ACHN (cell line): ENCODE measurements at places on chromosomes 6 and 20.

- DNase-seq, result no peak
Observed at GRCh38 chr6:170268216-170269129, 22.4 kb downstream of the DLL1 start.

- DNase-seq, result no peak
Observed at GRCh38 chr6:157644043-157644810, 178.8 kb upstream of the SNX9 start.

- no peak for DNase-seq
Observed at GRCh38 chr6:19734061-19734460, 103.1 kb upstream of the ID4 start.

DNA sequence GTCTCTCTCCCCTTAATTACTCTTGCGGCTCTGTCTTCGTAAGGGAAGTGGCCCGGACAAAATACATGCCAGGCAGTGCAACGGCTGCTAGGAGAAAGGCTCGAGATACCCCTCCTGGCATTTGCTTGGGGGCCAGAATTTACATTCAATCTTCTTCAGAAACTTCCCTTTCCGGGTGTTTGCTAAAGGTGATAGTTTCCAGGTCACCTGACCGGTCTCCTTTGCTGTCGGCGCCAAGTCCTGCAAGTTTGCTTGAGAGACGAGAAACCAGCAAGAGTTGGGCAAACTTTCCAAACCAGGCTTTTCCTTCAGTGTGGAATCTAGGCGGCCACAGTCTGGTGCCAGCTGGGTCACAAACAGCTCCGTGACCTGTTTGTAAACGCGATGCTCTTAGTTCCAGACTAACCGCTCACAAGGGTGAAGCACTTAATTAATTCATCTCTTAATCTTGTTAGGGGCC is 563 bp upstream of the SRSF3 start:
- DNase-seq, result no peak

GRCh38 chr6:84618046-84618752 is 146.2 kb downstream of the TBX18 start:
- no peak for DNase-seq

- no peak for DNase-seq
Observed at GRCh38 chr20:63850689-63851547, 10.4 kb upstream of the ABHD16B start.

- DNase-seq, result no peak
Observed at GRCh38 chr6:117265410-117266256, at the start of gene VGLL2. TSS of gene VGLL2 (plus strand) at chr6:117265558. CDS start at chr6:117265764, 206 bp downstream.

- DNase-seq, result no peak
Observed at GRCh38 chr6:70834520-70834919, 122.3 kb downstream of the B3GAT2 start.

DNA sequence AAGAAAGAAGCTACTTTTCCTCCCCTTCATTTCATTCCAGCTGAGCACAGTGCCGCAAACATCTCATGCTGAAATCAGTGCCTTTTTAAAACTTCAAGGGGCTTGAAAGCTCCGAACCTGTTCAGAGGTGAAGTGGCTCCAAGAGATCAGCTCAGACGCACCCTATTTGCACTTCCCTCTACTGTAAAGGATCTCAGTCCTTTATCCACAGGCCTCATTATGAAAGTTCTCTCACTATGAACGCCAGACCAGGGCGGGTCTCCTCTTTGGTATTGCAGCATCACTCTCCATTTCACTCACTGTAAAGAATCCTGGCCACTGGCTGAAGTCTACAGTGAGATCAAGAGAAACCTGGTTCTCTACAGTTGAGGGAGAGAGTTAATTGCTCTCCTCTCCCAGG is 232.7 kb upstream of the POU3F2 start:
- no peak for DNase-seq

DNA sequence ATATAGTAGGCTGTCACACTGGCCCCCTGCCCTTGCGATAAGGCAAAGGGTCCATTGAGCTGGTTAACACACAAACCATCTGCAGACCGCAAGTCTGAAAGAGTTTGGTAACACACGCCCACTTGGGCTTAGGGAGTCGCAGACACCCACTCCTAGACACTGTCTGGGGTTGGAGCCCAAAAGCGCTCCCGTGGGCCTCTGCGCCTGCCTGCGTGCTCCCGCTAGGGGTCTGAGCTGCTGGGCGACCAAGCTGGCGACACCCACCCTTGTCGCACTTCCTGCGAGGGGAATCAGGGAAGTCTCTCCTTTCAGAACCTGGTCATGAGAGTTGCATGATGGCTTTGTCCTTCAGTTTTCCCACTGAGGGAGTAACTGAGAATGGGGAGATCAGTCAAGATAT is 653.0 kb downstream of the HTR1B start:
- no peak for DNase-seq

DNA sequence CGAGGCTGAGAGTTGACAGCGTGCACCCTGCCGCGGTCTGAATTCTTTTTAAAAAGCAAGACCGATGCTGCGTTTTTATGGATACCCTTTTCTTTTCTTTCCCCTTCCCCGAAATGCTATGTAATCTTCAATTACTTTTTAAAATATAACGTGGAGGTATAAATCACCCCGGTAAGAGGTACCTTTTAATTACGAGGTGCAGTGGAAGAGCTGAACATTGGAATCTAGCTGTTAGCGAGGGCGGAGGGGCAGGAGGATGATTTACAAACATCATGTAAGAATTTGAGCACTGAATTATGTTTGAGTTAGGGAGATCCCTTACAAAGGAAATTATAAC is 1.2 kb downstream of the EYA2 start:
- no peak for DNase-seq

DNA sequence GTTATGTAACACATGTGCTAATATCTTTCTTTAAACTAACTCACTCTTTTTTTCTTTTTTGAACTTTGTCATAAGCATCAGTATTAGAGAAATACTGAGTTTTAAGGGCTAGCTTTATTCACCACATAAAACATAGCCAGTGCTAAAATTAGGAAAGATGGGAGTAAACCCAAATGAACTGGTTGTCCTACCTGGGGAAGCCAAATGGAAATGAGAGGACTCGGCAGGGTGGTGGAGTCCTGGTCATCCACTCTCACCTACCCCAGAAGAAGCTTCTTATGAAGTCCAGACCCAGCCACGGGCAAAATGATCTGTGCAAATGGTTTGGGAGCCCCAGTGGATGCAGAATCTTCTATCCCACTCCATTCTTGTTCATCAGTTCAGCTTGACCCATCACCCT is 56.1 kb downstream of the MDGA1 start:
- no peak for DNase-seq

GRCh38 chr6:148448369-148449012 is 105.9 kb downstream of the SASH1 start:
- DNase-seq, result no peak

GRCh38 chr20:10642856-10643559 is 30.8 kb downstream of the JAG1 start:
- DNase-seq, result no peak

- no peak for DNase-seq
Observed at GRCh38 chr6:89862698-89863097, 31.6 kb upstream of the GJA10 start.

GRCh38 chr6:75993236-75994162 is 79.0 kb downstream of the IMPG1 start:
- no peak for DNase-seq
